B cell (primary cell): ENCODE measurements at places on chromosomes 13 and 19. TPM values are rescaled to one million over a fixed set of nuclear protein-coding genes. Genes with fewer than 3 reads are reported as not detected.

DNA sequence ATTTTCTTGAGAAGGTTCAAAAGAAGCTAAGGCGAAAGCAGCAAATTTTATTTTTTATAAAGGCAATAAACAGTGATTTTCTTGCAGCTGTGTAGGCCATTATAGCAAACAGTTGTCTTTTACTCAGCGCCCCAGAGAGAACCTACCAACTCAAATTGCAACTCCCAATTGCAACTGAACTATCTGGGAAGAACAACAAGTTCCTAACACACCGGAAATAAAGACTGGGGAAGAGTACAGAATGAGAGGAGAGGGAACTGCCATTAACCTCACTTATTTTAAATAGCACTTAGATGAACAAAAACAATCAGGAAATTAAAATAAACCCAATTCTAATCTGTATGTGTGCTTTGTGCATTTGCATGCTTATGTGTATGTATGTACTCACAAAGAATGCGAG is 171.1 kb downstream of the KCTD12 start:
- no peak for DNase-seq

DNA sequence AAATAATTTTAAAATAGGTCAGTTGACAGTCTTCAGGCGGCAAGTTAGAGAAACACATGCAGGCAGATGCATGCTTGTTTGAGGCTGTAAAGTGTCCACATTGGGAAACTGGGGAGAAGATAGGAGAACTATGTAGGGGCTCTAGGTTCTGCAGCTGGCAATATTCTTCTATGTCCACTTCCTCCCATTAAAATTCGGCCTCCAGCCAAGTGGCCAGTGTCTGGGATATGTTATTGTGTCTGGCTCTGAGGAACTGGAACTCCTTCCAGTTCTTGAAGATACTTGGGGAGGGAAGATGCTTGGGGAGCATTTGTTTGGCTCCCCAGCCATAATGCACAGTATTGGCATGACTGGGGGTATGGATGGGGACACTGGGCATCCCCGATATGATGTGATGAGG is 20.9 kb upstream of the KLF2 start:
- no peak for DNase-seq

DNA sequence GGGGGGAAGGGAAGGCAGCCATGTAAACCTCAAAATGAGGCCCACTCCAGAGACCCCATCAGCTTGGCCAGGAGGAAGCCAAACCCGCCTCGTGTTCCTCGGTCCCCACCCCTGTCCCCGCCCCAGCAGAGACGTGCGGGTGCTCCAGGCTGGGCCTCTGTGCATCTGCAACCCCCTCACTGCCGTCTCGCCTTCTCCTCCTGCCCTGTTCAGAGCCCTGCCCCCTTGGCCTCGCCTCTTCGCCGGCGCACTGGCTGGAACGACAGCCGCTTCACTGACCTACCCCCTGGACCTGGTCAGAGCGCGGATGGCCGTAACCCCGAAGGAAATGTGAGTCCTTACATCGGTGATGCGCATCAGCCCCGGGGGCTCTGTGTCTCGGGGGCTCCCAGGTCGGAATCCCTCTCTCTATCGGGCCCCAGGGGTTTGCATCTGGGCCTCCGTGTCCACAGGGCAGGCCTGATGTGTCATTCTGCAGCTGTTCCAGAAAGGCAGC is 32.2 kb downstream of the TMEM161A start:
- no peak for DNase-seq

GRCh38 chr19:45901432-45901911 is 941 bp downstream of the MYPOP start:
- DNase-seq = peak; percentile 64

- no peak for DNase-seq
Observed at GRCh38 chr19:54257116-54257480, at the start of gene LILRB5. Gene LILRB5, minus strand, starts transcription at chr19:54257273. Its CDS starts 80 bp downstream, at chr19:54257193.

DNA sequence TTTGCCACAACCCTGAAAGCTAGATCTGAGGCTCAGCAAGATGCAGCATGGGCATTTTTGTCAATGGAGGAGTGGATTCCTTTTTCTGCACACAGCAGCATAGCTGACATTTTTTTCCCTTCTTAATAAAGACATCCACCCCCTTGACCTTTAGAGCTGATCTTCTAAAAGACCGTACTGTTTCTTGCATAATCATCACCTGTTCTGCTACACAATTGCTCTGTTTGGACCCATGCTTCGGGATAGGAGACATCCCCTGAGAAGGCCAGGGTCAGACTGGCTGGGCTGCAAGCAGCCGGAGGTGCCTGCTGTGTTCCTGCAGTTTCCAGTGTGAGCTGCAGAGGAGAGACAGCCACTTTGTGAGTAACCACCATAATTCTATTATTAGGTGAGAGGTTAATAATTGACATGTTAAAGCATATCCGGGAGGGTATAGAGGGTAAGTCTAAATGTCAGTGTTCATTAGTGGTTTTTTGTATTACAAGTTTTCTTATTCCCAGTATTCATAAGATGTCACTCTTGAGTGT is 108.5 kb upstream of the C1QTNF9B start:
- DNase-seq = no peak

DNA sequence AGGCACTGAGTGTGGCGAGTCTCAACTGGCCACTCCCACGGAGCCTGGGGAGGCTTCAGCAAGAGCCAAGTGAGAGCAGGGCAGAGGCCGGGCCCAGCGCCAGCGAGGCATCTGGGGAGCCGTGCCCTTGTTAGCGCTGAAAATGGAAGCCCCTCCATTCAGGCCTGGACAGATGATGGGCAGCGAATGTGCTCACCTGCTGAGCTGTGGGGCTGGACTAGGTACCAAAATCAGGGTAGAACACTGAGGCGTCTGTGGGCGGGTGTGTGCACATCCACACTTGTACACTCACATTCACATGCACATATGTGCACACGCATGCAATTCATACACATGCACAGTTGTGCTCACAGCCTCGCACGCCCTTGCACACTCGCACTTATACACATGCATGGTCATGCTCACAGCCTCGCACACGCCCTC is 20.7 kb downstream of the NAXD start:
- no peak for DNase-seq

DNA sequence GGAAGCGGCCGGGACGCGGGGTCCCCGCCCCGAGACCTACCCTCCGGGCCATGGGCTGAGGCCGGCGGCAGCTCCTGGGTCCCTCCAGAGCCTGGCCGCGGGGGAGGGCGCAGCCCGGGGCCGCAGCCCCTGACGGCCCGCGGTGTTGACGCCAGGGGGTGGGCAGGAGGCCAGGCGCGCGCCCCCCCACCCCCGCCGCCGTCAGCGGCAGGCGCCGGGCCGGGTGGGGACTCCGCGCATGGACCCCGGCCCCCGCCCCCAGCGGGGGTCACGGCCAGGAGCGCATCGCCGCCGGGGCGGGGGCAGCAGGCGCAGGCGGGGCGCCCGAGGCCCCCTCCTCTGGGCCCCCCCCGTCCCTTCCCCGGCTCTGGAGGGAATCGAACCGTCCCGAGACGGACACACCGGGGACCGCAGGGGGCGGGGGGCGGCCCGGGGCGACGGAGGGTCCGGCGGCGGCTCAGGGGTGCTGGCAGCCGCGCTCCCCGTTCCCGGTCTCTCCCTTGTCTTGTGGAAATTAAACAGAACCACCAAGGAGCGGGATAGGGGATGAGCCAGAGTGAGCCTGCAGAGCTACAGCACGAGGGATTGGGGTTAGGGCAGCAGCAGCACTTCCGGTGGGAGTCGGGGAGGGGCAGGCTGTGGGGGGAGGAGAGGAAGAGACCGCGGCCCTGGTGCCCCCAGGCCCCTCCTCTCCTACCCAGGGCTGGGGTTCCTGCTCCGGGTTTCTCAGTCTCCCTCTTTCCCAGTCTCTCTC is at the start of gene MEIS3:
MEIS3 (minus strand) TSS at position 498 of the 754 bp plus-strand sequence; CDS start at position 52, 446 bp downstream.
- DNase-seq = peak; percentile 26

- no peak for DNase-seq
Observed at GRCh38 chr19:46269101-46269500, 27.7 kb upstream of the HIF3A start.

DNA sequence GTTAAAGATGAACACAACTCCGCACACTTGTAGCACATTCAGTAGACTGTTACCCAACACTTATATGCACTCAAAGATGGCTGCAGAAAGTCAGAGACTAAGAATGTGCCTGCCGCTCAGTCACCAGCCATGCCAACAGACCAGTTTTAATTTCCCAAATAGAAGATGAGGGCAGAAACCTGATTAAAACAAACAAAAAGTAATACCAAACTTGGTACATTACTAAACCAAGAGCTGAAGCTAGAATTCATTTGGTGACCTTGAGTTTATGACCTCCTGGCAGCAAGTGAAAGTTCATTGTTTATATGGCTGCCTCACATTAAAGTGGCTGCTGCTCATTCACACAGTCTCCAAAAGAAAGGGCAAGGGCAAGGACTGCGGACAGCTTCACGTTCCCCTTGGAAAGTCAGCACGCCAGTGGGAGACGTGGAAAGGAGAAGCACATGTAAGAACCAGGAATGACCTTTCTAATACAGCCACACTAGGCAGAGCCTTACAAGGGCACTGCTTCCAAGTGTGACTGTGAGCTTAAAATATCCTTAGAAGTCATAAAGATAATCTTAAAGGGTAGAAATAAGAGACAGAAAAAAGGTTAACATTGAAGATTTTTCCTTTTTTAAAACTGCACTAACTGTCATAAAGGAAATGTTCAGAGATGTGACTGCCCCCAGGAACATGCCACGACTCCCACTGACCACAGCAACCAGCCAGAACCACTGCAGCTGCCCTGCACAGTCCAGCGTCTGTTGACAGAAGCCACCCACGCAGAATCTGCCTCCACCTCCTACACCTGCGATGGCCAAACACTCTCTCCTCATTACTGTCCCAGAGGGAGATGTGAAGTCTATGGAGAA is 73.5 kb downstream of the STK24 start:
- no peak for DNase-seq

DNA sequence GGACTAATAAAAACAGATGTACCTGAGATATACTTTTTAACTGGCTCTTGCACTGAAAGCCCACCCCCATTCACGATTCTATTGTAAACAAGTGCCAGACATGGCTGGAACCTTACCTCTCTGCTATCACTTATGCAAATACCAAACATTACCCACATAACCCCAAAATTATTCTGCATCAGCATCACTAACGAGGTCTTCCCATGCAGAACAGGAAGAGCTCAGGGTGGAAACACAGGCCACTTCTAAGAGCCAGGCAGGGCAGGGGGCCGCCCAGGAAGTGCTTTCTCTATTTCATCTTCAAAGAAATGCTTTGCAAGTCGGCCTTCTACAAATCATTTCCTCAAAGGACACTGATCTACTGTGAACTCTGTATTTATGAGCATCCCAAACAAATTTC is 7.3 kb downstream of the IRS2 start:
- peak; percentile 32 for DNase-seq

The CRX gene
- 0.07 TPM in 1 of 2 replicates, not detected in the other for total RNA-seq

The DMKN gene
- 1.8 and 4.5 TPM in 2 replicates for total RNA-seq

The FBL gene
- total RNA-seq = 253 and 254 TPM in 2 replicates

The CD22 gene
- total RNA-seq = 692 and 698 TPM in 2 replicates

The LILRB5 gene
- 0.05 and 0.17 TPM in 2 replicates for total RNA-seq

The ZNF723 gene
- total RNA-seq = not detected in 2 replicates

The ZNF556 gene
- total RNA-seq = not detected in 2 replicates

The ZNF208 gene
- 11.4 and 12.4 TPM in 2 replicates for total RNA-seq

The SIGLECL1 gene
- not detected in 2 replicates for total RNA-seq
